ENCODE measurements at places on chromosomes 1 and 21.
A peak's percentile ranks its signal among the peaks of the same experiment; 100 is the strongest.

- ATAC-seq, result no peak
These were observed 154.3 kb upstream of the RNPC3 start for GRCh38 chr1:103371234-103371633.

DNA sequence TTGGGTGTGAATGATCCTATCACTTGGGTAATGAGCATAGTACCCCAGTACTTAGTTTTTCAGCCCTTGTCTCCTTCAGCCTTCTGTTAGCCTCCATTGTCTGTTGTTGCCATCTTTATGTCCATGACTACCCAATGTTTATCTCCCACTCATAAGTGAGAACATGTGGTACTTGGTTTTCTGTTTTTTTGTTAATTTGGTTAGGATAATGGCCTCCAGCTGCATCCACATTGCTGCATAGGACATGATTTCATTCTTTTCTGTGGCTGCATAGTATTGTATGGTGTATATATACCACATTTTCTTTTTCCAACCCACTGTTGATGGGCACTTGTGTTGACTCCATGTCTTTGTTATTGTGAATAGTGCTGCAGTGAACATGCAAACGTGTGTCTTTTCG is 39.6 kb upstream of the GPR52 start:
- ATAC-seq, result peak; percentile 74

- ATAC-seq, result no peak
These were observed 945 bp downstream of the WDR3 start for GRCh38 chr1:117930484-117930883.

DNA sequence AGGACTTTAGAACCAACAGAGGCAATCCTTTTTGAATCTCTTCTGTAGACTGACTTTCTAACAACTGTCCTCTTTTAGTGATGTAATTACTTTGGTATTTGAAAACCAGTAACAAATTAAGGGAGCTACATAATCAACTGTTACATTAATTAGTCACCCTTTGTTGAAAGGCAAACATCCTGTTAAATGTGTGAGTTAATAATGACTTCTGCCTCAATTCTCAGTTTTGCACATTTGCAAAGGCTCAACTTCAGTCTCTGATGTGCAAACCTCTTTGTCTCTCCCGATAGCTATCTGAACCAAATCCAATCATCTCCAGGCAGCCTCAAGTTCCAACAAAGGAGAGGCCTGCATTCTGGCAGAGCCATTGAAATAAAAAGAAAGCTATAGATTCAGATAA is 135.4 kb upstream of the C8B start:
- no peak for ATAC-seq

- ATAC-seq, result peak; percentile 31
These were observed 697 bp upstream of the C21orf91 start for GRCh38 chr21:17819877-17820229.

GRCh38 chr1:17829579-17829978 is 74.4 kb downstream of the ACTL8 start:
- no peak for ATAC-seq

GRCh38 chr21:36456729-36457414 is 23.1 kb downstream of the CLDN14 start:
- no peak for ATAC-seq

DNA sequence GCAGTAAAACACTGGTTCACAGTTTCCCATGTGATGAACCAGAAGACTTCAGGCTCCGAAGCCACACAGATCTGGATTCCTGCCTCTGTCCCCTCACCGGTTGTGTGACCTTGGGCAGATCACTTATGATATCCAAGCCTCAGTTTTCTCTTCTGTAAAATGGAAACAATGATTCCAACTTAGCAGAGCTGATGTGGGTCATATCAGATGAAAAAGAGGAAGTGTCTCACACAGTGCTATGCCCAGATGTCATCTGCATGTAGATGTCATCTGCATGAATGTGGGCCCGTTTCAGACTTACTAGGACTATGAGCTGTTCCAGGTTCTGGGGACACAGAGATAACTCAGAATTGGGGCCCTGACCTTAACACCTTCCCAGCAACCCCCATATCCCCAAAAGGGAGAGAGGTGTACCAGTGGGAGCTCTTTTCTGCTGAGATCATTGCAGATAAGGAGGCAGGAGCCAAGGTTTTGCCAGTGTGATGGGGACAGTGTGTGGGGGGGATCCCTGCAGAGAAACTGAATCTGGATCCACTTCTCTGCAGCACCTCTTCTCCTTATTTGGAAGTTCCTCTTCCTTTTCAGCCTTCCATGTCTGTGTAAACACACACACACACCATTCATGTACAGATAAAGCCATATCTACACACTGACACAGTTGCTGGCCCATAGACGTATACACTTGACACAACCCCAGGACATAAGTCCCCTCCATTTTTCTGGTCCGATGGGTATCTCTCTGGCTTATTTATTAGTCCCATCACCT is 5.0 kb upstream of the ADGRB2 start:
- ATAC-seq, result no peak

DNA sequence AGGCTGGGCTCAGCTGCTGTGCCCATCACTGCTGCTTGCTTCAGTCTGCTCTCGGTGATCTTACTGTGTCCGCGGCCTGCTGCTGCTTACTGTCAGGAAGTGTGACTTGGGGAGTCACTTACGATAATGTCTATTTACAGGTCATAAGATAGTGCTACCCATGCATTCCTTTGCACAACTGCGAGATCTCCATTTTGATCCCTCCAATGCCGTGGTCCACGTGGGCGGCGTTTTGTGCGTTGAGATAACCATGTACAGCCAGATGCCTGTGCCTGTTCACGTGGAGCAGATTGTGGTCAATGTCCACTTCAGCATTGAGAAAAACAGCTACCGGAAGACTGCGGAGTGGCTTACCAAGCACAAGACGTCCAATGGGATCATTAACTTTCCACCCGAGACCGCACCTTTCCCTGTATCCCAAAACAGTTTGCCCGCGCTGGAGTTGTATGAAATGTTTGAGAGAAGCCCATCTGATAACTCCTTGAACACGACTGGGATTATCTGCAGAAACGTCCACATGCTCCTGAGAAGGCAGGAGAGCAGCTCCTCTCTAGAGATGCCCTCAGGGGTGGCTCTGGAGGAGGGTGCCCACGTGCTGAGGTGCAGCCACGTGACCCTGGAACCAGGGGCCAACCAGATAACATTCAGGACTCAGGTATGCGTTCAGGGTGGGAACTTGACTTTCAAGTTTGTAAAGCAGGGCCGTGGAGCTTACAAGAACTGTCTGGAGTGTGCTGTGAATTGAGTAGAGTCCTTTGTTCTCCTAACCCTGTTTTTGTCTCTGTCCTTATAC is 24.4 kb upstream of the PWP2 start:
- no peak for ATAC-seq

GRCh38 chr1:101238681-101239094 is 1.9 kb downstream of the S1PR1 start:
- ATAC-seq, result peak; percentile 65

DNA sequence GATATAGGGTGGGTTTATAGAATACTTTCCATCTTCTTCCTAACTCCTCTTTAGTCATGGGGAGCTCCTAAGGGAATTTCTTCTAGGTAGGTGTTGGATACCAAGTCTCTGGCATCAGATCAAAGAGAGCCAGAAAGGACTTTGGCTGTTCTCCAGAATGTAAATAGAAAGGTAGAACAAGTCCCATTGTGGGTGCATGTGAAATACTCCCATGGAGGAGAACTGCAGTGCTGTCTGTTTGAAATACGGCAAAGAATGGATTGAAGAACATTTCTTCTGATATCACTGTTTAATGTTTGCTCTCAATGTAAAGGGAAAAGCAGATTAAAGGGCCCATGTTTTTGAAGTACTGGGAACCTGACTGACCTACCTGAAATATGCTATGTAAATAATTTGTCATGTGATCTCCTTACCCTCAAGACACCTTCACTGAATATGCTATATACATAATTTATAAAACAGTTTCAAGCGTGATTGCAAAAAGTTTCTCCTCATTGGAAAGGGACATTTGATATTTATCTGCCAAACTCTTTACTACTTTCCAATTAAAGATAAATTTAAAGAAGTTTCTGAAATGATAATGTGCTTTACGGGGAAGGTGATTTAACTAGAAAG is 65.9 kb downstream of the LAMC1 start:
- no peak for ATAC-seq

- no peak for ATAC-seq
These were observed 47.1 kb downstream of the C8A start for GRCh38 chr1:56901716-56902115.

- no peak for ATAC-seq
These were observed 735 bp upstream of the STX12 start for GRCh38 chr1:27772036-27772931.

DNA sequence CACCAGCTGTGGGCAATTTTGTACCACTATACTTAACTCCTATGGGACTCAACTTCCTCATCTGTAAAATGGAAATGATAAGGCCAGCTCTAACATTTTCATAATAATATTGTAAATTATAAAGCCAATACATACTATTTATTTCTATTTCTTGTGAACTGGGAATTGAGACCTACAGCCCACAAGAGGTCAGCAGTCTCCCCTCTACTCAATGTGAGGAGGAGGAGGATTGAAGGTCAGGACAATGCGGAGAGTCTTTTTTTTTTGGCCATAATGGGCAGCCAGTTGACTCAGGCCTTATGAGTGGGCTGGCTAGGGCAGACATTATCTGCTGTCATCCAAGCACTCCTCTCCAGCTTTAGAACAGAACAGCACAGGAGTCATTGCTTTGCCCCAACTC is 90.5 kb downstream of the NUF2 start:
- no peak for ATAC-seq

- ATAC-seq, result peak; percentile 99
These were observed 165.9 kb downstream of the SDCCAG8 start for GRCh38 chr1:243421784-243422183.

- peak; percentile 22 for ATAC-seq
These were observed 441 bp downstream of the YARS1 start for GRCh38 chr1:32816676-32817158.

DNA sequence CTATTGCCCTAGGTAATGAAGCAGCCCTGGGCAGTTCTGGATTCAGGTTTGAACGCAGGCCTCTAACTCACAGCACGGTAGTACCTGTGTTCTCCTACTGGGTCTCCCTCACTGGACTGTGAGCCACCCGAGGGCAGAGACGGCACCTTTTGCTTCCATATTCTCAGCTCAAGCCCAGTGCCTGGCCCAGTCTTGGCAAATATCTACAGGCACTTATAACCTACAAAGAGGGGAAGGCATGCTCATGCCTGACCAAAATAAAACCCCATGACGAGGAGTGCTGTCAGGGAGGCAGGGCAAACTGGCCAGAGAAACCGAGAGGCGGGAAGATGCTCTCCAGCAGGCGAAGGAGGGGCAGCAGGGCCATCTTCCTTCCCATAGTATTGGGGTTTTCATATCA is 91.1 kb downstream of the DDX20 start:
- no peak for ATAC-seq

- no peak for ATAC-seq
These were observed 278.0 kb downstream of the BRINP2 start for GRCh38 chr1:177448652-177449357.

DNA sequence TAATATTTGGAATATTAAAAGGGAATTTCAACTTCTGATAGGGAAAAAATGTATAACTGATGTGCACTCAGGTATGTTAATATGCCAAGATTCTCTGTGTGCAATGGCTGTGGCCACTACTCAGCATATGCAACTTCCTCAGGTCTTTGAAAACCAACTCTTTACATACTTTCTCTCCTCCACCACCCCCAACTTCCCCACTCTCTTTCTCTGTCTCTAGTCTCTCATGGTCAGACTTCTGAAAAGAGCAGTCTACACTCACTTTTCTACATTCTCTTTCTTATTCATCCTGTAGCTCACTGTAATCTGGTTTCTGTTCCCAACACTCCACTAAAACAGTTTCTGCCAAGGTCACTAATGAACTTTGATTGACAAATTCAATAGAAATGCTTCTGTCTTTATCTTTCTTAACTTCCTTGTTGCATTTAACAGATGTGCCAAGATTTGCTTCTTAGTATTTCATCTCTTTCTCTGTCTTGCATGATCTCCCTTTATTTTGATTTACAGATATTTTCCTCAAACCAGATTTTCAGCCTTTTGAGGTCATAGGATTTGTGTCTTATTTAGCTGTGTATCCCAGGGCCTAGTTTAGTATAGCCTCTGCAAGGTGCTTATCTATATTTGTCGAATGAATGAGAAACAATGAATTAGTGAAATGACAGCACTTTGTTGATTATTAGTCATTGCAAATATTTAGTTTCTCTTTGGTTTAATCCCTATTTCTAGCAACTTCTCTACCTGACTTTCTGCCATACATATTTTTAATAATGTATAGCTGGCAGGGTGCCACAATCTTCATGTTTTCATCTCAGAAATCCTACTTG is 168.9 kb downstream of the LMO4 start:
- peak; percentile 40 for ATAC-seq

DNA sequence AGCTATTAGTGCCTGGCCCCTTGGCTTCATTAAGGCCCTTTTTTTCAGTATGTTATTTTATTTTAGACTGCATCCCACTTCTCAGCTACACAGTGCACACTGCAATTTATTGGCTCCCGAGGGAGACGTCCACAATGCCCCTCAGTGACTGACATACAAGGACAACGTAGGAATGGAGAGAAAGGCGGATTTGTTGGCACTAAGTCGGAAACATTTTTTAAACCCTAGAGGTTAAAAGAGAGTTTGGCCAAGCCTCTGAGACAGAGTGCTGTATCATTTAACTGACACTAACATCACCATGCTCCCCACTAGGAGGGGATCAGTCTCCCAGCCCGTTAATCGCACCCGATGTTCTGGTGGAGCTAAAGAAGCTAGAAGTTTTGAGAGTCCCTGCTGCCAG is 45.7 kb upstream of the FOXD3 start:
- no peak for ATAC-seq

DNA sequence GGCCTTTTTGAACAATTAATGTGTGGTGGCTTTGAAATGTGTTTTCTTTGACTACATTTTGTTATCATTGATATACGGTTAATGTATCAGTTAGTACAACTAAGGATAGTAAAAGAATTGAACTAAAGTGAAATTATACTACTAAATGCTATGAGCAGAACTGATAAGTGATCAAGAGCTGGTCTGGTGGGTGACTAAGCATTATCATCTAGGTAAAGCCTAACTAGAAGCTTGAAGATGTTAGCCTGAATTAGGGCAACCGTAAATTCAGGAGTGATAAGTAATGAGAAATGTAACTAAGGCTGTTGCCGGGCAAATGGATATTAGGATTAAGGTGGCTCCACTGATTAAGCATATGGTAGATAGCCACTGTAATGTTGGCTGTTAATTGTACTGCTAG is 16.0 kb upstream of the GCLM start:
- no peak for ATAC-seq

DNA sequence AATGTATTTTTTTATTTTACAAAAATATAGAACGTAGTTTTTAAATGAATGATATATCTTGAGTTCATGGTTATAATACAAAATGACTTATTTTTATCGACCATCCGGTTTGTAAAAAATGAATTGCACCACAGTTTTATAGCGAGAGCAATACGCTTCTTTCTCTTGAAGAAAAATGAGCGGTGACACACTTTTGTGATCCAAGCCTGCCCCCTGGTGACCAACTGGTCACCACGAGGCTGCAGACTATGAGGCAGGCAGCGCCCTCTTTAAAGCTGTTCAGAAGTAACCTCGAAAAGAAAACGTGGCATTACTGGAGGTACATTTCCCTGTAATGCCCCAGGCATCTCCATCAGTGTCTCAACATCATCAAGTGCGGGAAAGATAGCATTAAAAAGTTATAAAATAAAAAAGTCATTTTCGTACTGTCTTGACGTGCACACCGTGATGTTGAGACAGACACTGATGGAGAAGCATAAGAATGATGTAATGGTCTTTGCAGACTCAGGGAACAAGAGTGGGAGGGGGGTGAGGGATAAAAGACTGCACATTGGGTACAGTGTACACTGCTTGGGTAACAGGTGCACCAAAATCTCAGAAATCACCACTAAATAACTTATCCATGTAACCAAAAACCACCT is 734.2 kb upstream of the ADAMTS5 start:
- ATAC-seq, result peak; percentile 96
